ENCODE measurements at places on chromosomes 16 and 17.
A peak's percentile ranks its signal among the peaks of the same experiment; 100 is the strongest.

- DNase-seq, result no peak
Measured at GRCh38 chr16:90072442-90073105, 4.6 kb downstream of the PRDM7 start.

GRCh38 chr16:46975165-46975564 lies 1.7 kb upstream of the DNAJA2 start:
- no peak for DNase-seq

DNA sequence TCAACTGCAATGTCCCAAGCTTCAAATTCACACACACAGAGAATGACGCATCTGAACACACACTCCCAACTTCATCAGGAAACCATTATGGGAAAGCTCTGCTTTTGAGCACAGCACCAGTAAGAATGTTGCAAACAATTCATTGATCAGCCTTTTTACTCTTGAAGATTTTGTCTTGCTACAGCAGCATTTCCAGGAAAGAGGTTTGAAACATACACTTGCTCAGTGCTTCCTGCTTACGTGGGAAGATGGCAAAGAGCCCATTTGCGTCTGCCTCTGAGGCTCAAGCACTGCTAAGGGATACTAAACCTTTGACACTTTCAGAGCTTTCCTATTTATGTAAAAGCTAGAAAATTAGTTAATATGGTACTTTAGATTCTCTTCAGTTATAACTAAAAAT lies 77.2 kb upstream of the MON1B start:
- DNase-seq, result no peak

DNA sequence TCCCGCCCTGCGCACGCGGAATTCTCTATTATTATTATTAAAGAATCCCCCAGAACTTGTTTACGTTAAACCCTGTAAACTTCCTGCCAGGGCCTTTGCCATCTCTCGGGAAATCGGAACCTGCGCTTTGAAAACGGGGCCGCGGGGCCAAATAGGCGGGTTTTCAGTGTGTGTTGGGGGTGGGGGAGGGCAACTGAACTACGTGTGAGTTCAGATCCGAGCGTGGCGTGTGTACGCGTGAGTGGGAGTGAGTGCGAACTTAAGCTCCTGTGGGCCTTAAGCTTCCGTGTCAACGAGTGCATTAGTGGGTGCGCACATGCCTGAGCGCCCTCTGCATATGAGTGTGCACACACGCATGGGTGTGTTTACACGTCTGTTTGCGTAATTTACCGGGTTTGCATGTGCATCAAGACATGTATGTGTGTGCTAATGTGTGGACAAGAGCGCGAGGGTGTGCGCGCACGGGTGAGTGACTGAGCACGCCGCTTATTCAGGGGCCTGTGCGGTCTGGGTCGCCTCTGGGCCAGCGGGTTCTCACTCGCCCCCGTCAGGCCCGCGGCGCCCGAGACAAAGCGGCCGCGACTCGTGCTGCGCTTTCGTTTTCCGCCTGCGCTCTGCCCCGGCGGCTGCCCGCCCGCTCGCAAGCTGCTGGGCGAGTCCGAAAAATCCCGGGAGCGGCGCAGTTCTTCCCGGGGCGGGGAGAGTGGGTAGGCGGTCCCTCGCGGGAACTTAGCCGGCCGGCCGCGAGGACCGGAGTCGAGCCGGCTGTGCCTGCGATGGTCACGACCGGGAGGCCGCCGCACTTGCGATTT lies 1.2 kb upstream of the FOXF1 start:
- no peak for DNase-seq

DNA sequence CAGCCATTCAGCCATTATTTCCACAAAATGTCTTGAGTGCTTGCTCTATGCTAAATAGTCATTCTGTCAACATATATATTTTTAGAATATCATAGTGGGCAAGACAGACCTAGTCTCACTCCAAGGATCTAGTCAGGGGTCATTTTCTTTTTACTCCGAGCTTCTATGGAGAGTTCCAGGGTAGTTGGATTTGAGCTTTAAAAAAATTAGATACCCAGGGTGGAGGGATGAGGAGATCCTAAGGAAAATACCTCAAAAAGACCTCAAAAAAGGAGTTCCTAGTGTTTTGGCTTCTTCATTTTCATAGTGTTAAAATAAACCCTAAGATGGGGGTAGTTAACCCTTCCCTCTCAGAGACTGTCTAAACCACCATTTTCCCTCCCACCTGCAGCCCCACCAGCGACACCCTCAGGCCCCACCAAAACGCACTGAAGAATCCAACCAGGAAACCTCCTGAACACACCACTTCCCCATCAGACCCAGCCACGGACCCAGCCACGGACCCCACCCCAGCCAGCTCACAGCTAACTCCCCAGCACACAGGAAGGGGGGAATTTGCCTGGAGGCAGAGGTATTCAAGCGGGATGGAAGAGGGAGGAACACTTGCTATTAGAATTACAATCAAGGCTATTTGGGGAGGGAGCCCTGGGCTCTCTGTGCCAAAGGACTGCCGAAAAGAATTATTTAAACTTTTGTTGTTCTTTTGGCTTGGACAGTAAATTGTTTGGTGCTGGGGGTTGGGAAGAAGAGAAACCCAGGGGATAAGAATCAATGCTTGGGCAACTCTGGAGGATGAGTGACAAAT lies 2.2 kb downstream of the ETV4 start:
- DNase-seq, result no peak

GRCh38 chr17:3613124-3613523 lies 3.9 kb upstream of the TRPV1 start:
- no peak for DNase-seq

DNA sequence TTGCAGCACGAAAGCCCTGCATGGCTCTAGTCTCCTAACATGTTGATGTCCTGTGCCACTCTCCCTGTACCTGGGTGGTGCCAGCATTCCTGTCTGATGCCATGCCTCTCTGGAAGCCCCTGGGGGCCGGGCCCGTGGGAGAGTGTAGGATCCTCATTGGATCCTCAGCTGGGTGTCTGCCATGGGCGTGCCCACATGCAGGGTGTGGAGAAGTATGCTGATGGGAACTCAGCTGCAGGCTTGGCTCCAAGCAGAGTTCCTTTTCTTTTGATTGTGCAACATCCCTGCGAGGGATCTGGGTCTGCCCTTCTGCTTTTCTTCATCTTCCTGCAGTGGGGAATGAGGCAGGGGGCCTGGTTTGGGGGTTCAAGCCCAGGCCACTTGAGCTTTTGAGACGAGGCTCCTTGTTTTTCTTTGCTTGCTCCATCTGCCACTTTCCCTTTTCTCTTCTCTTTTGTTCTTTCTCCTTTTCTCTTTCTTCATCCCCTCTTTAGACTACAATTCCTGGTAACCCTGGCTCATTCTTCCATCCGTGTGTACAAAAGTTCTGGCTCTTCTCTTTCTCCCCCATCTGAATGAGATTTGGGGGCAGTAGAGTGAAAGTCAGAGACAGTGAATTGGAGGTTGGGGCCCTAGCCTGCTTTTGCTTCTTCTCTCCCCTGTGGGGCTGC lies 32.9 kb downstream of the KSR1 start:
- DNase-seq, result no peak

DNA sequence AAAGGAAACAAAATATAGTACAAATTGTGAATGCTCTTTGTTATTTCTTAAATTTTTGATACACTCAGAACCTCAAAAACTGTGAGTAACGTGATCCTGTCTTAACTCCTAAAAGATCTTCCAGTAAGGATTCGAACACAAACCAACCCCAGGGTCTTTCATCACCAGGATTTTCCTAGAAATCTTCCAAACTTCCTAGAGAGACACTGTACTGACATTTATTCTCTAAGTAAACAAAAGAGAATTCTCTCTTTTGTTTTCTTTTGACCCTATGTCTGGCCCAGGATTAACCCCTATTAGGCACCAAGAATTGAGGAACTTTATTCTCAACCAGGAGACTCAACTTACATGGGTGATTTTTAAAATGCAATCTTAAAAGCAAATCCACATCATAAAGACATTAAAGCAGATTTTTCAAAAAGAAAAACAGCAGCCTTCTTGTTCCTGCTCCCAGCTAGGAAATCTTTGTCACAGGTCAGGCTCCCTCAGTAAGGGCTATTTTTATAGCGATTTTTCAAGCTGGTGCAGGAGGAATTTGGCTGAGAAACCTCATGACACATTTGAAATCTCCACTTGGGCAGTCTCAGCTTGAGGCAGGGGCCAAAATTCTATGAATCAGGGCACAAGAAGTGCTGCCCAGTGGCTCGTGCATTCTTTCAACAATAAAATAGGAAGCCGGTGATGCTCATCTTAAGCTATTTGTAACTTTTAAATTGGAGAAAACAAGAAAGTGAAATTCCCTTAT lies 6.2 kb upstream of the SMG1 start:
- no peak for DNase-seq

DNA sequence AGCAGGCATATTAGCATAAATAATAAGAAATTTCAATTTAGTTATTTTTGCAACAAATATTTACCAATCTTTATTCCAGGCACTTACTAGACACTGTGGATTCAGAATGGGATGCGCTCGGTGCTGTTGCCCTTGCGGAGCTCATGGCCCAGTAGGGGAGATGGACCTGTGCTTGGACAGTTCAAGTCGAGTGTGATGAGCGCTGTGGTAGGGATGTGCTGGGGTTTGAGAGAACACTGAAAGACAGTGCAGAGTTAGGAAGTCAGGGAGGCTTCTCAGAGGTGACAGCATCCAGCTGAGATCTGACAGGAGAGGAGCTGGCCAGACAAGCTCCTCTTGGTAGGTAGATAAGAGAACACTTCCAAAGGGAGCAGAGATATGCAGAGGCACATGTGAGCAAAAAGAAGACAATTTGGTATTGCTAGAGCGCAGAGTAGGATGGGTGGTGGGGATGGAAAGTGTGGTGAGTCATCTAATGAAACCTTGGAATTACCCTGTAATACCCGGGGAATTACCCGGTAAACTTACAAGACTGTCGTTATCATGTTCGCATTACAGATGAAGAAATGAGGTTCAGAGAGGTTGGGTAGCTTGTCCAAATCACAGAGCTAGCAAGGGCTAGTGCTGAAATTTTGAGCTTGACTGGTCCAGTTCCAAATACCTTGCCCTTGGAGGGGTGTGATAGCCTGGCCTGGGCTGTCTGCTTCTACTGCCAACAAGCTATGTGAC lies 298.1 kb upstream of the N4BP1 start:
- DNase-seq, result no peak

DNA sequence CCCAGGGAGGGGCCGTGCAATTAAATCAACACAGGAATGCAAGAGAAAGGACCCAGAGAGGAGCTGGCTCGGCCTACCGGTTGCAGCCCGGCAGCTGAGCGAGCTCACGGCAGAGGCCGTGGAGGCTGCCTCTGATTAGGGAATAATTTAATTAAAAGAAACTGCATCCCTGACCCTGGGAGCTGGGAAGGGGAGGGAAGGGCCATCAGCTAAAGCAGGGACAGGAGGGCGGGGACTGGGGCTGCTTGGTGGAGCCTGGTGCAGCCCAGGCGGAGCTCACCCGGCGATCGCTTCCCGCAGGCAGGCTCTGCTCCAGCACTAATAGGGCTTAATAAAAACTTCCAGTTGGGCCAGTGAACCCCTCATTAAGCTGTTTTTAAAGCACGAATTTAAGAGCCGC lies 43.4 kb downstream of the LMF1 start:
- no peak for DNase-seq

DNA sequence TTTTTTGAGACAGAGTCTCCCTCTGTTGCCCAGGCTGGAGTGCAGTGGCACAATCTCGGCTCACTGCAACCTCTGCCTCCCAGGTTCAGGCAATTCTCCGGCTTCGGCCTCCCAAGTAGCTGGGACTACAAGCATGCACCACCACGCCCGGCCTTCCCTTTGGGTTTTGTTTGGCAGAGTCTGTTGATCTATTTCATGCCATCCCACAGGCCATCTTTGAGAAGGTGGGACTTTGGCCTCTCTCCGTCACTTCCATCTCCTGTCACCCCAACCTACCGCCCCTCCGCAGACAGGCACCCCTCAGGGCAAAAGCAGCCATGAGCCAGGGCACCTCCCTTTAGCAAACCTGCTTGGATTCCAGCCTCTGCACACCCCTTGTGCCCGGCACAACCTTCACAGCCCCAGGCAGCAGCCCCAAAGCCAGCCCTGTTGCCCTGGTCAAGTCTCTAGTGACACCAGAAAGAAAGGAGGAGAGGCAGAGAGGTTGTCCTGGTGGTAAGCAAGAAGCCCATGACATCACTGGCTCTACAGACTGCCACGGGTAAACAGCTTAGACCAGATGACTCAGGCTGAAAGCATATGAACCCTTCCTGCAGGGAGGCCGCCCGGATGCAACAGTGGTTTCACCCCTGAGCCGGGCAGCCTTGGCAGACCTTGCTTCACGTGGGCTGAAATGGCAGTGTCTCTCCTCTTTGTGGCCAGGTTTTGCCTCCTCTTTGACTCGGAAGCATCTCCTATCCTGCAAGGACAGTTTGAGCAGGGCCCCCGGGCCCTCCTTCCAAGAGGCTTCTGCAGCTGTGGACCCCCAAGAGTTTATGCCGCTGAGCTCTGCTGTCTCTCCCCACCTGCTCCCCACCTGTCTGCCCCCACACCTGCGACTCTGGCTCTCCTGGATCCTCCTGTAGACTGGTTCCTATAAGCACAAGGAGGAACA lies 8.1 kb upstream of the TIMP2 start:
- DNase-seq, result peak; percentile 29

DNA sequence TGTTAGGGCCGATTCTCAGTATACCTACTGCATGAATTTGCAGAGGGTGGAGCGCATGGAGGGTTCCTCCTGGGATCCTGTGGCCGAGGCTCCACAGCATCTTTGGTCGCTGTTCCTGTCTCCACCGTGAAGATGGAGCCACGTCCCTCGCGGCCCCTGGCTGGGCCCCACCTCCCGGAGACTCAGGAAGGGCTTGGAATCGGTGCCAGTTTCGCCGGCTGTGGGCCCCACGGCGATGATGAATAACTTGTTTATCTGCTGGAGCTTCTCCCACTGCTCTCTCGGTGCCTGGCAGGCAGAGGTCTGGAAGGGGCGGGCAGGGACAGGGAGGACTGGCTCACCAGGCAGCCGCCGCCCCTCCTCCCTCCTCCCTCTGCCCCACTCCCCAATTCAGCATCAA lies 8.1 kb downstream of the SLC5A11 start:
- DNase-seq, result no peak

- no peak for DNase-seq
Measured at GRCh38 chr17:39953471-39953888, 9.3 kb upstream of the GSDMA start.

- no peak for DNase-seq
Measured at GRCh38 chr17:1034652-1035210, 37.8 kb downstream of the TIMM22 start.

DNA sequence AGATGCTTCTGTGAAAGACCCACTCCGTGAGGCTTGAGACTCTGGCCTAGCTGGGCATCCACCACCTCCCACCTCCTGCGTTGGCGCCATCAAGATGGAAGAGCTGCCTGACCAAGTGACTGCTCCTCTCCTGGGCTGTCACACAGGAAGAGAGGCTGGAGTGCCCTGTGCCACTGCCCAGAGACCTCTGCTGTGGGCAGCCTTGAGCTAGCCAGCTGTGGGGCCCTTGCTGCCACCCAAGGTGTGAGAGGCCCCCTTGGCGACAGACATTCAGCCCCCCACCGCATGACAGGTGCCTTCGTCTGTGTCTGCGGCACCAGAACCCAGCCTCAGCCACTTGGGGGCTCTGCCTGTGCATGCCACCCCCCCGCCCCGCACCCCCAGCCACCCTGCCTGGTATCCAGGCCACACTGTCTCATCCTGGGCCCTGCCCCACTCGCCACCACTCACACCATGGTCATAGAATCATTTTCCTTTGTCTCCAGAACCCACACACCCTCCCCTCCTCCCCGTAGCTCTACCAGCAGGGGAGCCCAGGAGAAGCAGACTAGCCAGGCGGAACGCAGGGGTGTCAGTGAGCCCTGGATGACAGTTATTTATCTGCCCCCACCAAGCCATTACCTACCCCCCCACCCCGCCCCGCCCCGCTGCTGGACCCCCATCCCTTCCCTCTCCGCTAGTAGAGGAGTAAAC lies 120.9 kb upstream of the LHX1 start:
- DNase-seq, result no peak

- no peak for DNase-seq
Measured at GRCh38 chr17:1025733-1026598, 29.0 kb downstream of the TIMM22 start.
